ENCODE measurements at places on chromosomes 4 and X. TPM values are rescaled to one million over a fixed set of nuclear protein-coding genes. Genes with fewer than 3 reads are reported as not detected.

Gene NUDT11
- total RNA-seq = 8.3 TPM

Gene DDX53
- total RNA-seq = not detected

Gene HSFX4
- not detected for total RNA-seq

Gene PCDH10
- 3.6 TPM for total RNA-seq

Gene PAGE5
- not detected for total RNA-seq

Gene DCHS2
- total RNA-seq = not detected

Gene AFAP1
- total RNA-seq = 125 TPM

Gene DCAF12L1
- not detected for total RNA-seq

Gene FREM3
- not detected for total RNA-seq

Gene SLC16A2
- total RNA-seq = 13.0 TPM

Gene NOX1
- total RNA-seq = not detected

Gene OTUD6A
- not detected for total RNA-seq

Gene C4orf36
- total RNA-seq = not detected

Gene RASGEF1B
- total RNA-seq = 1.1 TPM

Gene ASMT
- not detected for total RNA-seq

Gene VCX3B
- total RNA-seq = not detected

Gene GATA1
- total RNA-seq = not detected

Gene SSX1
- total RNA-seq = not detected
